IMR-90 (cell line): ENCODE measurements at places on chromosomes 1 and 21. TPM values are rescaled to one million over a fixed set of nuclear protein-coding genes. Genes with fewer than 3 reads are reported as not detected.
A peak's percentile ranks its signal among the peaks of the same experiment; 100 is the strongest.

CAPN8 gene
- total RNA-seq = not detected in 2 replicates

DNA sequence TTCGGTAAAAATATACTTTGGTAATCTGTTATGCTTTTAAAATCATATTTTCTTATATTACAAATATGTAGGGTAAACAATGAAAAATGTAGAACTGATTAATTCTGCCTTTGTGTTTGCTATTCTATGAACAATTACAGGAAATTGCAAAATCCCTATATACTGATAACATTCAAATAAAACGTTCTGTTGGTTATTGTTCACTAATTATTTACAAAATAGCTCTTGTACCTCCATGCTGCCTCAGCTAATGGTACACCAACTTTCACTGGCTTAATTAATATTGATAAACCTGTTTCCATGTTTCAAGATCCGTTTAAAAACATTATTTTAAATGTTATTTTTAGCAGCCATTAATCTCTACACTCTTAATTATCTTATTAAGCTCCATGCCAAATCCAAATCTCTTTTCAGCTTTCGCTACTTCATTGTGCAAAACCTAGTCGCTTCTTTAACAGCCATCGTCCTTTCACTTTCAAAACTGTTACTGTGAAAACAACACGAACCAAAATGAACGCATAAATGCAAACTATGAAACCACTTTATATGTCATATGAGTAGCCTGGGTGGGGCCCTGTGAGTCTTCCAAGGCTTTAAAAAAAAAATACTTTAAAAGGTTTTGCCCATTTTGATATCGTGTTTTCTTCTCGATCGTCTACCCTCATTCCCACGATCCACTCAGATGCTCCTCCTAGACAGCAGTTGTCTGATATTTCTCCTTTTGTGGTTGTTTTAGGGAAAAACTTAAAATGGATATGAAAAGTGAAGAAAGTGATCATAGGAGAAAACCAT lies 807.1 kb downstream of the USP25 start:
- DNase-seq = peak; percentile 6

DNA sequence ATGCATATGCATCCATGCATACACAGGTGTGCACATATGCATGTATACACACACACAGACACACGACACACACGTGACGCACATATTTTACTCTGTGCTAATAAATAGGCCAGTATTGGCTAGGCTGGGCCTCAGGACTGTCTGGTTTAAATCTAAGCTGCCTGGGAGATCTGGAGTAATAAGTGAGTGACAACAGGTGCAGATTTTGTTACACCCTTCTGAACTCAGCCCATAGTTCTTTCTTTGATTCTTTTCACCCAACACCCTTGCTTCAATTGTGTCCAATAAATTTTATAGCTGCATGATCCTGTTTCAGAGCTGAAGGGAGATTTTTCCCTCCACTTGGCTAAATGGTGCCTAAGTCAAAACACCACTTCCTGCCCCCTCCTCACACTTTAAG lies 132.8 kb downstream of the FGGY start:
- DNase-seq = no peak

DNA sequence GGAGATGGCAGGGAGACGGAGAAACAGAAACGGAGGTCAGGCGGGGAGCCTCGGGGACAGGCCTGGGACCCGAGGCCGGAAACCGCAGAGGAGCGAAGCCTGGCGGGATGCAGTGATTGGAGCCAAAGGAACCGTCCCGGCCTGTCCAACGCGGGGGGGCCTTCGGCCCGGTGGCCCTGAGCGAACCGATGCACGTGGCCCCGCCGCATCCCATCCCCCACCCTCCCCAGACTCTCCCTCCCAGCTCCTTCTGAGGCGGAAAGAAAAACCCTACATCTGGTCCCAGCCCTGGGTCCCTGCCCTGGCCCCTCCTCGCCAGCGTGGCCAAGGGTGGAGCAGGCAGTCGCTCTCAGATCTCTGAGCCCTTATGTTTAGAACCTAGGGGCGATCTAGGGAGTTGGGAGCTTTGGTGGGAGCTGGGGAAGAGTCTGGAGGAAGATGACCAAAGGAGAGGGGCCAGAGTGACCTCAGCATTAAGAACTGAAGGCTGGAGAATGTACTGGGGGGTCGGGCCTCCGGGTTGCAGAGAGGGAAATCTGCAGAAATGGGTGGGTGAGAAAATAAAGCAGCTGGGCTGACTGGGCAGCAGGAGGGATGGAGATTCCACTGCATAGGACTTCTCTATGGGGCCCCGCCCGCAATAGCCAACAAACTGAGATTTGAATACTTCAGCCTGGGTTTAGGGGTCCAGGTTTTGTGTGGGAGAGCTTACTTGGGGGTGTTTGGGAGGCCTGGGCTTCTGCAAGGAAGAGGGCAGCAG lies 1.5 kb upstream of the CRABP2 start:
- no peak for DNase-seq

KRTAP13-2 gene
- total RNA-seq = not detected in 2 replicates
